Mesothelial cell of epicardium (in vitro differentiated cells): ENCODE measurements at places on chromosomes 5 and 9. TPM values are rescaled to one million over a fixed set of nuclear protein-coding genes. Genes with fewer than 3 reads are reported as not detected.

DNA sequence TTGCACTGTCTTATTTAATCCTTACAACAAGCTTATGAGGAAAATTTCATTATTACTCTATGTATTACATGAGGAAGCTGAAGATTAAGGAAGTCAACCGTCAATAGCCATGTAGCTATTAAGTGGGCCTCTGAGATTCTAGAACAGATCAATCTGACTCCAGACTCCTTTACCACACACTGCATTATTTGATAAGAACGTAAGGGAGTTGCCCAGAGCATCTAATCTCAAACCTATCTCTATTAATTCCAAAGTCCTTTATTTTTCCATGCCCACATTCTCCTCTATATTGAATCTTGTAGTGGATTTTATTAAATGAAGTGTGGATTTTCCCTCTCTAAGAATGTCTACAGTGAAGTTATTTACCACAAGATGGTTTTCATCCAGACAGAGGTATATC, 118.2 kb upstream of the MTAP start:
- no peak overlapping the region for H3K4me3 ChIP-seq
- no peak overlapping the region for H3K27ac ChIP-seq
- H3K4me1 ChIP-seq: peaks cover 21% of the 10 kb centered on the region
- H3K36me3 ChIP-seq: no peaks in the 10 kb centered on the region

- no peaks in the 10 kb centered on the region for H3K36me3 ChIP-seq
- no peak overlapping the region for H3K27ac ChIP-seq
- DNase-seq: no peak
- no peaks in the 10 kb centered on the region for H3K27me3 ChIP-seq
- no peak overlapping the region for H3K4me3 ChIP-seq
These were observed 36.4 kb downstream of the NXNL2 start for GRCh38 chr9:88571419-88571818.

DNA sequence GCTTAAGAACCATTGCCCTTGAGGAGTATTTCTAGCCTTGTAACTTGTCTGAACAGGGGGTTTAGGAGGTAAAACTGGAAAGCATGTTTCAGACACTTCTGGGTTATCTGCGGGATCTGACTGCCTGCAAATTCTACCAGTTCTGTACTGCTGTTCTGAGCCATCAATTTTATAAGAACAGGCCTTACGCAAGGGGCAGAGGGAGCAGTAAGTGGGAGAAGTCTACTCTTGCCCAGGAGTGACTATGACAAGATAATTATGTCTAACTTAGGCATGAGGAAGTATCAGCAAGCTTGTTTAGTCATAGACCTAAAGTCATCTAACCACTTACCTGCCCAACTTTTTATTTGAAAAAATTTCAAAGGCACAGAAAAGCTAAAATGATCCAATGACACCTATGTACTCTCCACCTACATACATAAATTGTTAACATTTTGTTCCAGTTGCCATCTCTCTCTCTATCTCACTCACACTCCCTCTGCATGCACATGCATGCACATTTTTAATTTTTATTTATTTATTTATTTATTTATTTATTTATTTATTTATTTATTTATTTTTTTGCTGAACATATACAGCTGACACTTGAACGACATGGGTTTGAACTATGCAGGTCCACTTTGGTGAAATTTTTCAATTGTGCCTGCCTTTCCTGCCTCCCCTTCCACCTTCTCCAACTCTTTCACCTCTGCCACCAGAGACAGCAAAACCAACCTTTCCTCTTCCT, 18.4 kb upstream of the DEPDC1B start:
- no peak overlapping the region for H3K27ac ChIP-seq
- H3K4me1 ChIP-seq: peaks cover 4% of the 10 kb centered on the region
- DNase-seq: no peak
- no peaks in the 10 kb centered on the region for H3K36me3 ChIP-seq

Gene POLR3G
- 1.6 to 2.1 TPM (median 1.7 TPM) in 3 replicates for total RNA-seq

Gene AIF1L
- 20.0 to 23.1 TPM (median 20.6 TPM) in 3 replicates for total RNA-seq

- no peaks in the 10 kb centered on the region for H3K36me3 ChIP-seq
- H3K27ac ChIP-seq: no peak overlapping the region
- no peaks in the 10 kb centered on the region for H3K27me3 ChIP-seq
These were observed 168.9 kb upstream of the NFIB start for GRCh38 chr9:14482856-14483255.
